Stimulated activated CD4-positive, alpha-beta T cell treated with anti-CD3 and anti-CD28 coated beads, Interleukin-2, amount 100 ng/mL, for 4 hours (primary cell): ENCODE measurements at places on chromosomes 5 and 9.

DNA sequence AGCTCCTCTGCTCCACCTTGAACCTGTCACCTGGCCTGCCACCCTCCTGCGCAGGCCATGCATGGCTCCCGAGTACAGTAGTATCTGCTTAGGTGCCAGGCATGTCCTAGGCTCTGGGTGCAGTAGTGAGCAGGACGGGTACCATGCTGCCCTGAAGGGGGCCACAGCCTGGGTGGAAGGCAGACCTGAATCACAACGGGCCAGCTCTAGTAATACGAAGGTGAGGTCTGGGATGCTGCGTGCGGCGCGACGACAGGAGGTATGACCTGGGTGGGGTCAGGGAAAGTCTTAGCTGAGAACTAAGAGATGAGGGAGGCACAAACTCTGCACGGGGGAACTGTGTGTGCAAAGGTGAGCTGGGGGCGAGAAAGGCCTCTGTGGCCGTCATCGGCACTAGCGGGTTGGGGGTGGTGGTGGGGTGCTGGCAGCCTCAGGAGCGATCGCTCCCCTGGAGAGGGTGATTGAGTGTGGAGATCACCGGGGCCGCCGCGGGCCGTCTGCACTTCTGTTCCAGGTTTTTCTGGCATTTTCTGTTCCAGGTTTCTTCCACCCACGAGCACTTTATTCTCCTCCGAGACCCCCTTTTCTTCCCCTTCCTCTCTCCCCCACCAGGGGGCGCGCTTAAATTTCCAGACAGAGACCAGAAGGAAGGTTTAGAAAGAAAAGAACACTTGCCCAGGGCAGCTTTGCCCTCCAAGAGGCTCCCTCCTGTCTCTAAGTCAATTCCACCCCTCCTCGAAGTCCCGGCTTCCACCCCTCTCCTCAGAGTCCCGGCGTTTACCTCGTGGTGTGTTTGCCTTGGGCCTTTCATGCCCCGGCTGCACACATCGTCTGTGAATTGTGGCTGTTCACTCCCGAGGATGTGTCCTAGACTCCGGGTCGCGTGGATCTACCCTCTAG, 15.1 kb downstream of the PDLIM4 start:
- DNase-seq, result peak; percentile 52

DNA sequence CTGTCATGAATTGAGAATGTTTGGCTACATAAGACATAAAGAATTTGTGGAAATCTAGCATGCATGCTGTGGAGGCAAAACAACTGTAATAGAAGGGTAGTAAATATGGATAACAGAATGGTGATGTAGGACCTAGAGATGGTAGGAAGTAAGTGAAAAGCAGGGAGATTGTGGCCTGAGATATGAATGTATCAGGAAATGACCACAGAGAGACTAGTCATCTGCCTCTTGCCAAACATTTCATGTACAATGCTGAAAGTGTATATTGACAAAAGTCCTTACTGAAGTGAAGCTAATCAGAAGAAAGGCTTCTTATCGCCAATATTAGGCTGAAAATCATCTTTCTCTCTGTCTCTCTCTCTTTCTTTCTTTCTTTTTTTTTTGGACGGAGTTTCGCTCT, 873.1 kb upstream of the CTNND2 start:
- no peak for DNase-seq

DNA sequence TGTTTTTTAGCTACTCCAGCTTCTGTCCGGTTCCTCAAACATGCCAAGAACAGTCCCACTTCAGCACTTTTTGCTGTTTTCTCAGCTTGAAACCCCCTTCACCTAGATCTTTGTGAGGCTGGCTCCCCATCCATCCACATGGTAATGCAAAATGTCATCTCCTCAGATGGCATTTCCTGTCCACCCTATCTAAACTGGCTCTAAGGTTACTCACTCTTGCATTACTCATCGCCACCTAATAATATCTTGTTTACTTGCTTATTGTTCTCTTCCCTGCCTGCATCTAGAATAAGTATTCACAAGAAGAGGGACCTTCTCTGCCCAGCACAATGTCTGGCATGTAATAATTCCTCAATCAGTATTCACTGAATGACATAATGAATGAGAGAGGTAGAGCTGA, 220.1 kb downstream of the FAM114A2 start:
- DNase-seq, result no peak

GRCh38 chr5:79521156-79521555, 7.2 kb upstream of the HOMER1 start:
- no peak for DNase-seq

DNA sequence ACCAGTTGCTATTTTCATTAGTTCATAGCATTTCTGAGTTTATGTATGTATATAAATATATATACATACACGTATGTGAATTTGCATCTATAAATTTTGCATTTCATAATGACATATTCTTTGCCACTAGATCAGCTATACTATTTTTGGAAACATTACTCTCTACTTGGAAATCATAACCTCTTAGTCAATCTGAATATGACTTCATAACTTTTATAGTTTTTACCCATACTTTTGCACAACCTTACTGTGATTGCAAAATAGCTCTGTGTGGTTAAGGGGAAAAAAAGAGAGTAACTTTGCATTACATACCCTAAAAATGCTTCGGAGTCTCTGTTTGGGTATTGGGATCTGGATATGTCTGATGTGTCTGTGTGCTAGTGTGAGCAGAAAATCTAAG, 44.9 kb upstream of the ADAMTSL1 start:
- DNase-seq, result no peak

DNA sequence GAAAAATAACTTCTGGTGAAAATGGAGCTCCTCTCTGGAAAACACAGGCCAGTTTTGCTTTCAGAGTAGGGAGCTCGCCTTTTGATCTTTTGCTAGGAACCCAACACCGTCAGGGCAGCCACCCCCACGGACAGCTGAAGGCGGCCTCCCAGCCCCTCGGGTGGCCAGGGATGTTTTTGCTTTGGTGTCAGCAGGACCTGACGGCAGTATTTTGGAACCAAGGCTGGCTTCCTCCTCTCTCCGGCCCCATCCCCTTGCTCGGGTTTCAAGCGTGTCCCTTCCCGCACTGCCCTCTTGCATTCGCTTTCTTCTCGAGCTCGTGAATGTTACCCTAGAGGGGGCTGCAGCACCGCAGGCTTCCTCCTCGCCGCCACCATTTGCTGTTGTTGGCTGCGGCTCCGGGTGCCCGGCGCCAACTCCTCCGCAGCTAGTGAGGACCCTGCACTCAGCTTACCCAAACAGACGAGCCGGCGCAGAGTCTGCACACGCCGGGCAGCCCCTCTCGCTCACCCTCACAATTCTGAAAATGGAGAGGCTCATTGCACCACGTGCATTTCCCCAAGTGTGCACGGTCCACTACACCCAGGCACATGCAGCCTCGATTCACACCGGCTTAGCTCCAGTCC, 35.5 kb upstream of the ADAMTSL1 start:
- DNase-seq, result no peak

GRCh38 chr5:34062419-34062818, 19.4 kb upstream of the C1QTNF3 start:
- DNase-seq, result no peak

- DNase-seq, result no peak
Observed at GRCh38 chr5:17839848-17840247, 205.6 kb downstream of the TAF11L14 start.

DNA sequence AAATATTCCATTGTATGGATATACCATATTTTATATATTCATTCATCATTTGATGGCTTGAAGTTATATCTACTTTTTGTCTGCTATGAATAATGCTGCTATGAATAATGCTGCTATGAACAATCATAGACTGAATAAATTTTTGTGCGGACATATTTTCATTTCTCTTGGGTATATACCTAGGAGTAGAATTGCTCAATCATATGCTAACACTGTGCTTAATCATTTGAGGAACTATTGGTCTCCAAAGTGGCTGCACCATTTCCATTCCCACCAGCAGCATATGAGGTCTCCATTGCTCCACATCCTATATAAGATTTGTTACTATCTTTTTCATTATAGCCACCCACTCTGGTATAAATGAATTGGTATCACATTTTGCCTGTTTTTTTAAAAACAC, 18.3 kb upstream of the TEK start:
- DNase-seq, result no peak

- no peak for DNase-seq
Observed at GRCh38 chr5:179343719-179344430, 1.4 kb downstream of the ADAMTS2 start.

- DNase-seq, result no peak
Observed at GRCh38 chr9:84374013-84374412, 33.5 kb upstream of the SLC28A3 start.

DNA sequence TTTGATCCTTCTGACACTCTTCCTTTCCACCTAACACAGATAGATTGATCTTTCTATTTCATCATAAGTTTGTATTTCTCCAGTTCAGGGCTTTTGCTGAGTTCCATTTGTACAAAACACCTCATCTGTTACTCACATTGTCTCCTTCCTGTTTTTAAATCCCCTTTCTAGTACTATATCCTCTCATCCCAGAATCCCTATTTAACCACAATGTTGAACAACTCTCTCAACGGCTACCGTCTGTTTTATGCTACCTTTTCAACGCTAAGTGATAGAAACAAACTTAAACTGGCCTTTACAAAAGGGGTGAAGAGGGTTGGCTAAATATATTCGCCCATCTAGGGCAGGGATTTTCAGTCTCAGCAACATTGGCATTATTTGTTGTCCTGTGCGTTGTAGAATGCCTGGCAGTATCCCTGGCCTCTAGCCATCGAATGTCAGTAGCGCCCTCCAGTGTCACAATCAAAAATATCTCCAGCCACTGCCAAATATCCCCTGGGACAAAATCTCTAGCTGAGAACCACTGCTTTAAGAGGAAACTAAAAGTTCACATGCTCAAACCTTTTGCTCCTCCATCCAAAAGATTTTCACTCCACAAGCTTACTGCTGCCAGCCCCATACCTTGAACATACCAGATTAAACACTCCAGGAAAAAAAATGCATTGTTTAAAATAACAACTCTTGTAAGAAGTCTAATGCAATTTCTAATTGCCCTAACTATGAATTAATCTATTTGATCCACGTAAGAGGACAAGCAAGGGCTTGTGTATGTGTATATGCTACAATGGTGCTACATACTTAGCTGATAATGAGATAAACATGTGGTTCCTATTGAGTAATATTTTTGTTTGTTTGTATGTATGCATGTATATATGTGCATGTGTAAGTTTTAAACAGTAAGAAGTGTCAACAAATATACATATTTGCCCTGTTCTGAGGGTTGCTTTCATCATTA, 344.0 kb downstream of the PTPRD start:
- DNase-seq, result no peak

- DNase-seq, result no peak
Observed at GRCh38 chr5:13910201-13910600, 34.3 kb downstream of the DNAH5 start.

- DNase-seq, result no peak
Observed at GRCh38 chr9:134869554-134870300, 10.9 kb upstream of the FCN2 start.

DNA sequence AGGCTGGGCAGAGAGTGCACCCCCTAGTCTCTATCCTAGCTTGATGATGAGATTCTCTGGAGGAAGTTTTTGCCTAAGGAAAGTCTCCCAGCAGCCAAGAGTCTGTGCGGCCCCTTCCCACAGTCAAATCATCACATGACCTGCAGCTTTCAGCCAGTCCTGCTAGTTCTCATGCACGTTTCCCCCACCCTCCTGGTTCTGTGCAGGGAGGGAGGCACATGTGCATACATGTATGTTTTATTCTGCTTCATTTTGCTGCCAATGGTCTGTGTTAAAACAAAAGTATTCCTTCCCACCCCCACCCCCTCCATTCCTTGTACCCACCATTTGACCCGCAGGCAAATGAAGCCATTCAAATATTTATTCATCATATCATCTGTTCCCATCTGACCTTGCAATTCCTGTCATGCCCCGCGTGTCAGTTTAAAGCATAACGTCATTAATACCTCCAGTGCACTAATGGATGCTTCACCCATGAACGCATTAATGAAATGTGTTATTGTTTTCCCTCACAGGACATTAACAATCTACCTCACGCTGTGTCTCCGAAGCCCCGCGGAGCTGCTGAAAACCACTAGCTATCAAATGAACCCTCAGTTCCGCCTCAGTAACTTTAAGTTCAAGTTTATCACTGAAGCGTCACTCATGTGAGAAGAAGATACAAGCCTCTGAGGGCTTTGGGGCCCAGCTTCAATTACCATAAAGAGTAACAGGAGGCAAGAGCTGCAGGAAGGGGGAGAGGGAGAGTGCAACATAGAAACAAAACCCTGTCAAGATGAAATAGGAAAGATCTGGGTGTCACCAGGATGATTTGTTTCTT, 139.6 kb downstream of the RASEF start:
- no peak for DNase-seq

GRCh38 chr9:125536167-125536772, 170.7 kb downstream of the MAPKAP1 start:
- no peak for DNase-seq

- DNase-seq, result no peak
Observed at GRCh38 chr9:38417003-38417945, 7.0 kb downstream of the IGFBPL1 start.

DNA sequence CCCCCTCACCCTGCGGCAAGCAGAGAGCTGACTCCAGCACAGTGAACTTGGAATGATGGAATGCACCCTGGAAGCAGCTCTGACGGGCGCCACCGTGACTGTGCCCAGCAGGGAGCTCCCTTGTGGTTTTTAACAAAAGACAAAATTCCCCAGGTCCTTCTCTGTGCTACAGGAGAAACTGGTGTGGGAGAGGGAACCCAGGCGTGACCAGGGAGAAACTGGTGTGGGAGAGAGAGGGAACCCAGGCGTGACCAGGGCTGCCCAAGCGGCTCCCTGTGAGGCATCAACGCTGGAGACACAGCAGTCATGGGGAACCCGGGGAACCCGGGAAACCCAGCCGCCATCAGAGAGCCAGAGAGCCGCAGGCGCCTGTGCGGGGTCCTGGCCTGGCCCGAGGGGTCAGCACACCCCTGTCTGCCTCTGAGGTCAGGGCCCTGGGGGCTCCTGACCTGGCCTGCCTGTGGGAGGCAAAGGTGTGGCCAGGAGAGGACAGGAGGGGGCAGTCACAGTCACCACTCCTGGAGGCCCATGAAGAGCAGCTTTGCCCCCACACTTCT, 3.1 kb upstream of the AHRR start:
- DNase-seq, result no peak

DNA sequence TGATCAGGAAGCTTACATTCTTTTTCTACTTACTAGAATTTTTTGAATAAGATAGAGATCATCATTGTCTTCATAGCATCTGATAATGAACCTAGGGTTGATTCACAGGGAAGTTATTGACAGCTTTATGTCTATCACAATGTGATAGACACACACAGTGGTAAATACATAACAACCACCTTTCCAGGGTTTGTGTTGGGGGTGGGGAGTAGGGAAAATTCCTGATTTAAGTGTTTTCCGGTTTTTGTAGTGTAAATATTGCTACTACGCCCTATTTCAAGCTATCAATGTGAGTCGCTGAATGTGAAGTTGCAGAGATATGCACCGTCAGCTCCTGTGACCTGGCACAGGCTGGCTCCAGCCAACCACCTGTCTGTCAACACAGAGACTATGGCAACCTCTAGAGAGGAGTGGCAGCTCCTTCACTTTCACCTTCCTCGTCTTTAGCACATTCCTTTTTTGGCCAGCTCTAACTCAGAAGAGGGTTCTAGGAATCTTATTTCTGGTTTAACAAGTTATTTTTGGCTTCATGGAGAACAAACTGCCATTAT, 224.9 kb downstream of the MAT2B start:
- DNase-seq, result no peak
